CD4-positive, alpha-beta memory T cell (primary cell): ENCODE measurements at places on chromosomes 12 and 14.

- DNase-seq: no peak
These were observed 14.4 kb downstream of the PLEKHG7 start for GRCh38 chr12:92717202-92717601.

- DNase-seq: no peak
These were observed 309.9 kb downstream of the VRK1 start for GRCh38 chr14:97107080-97107479.

DNA sequence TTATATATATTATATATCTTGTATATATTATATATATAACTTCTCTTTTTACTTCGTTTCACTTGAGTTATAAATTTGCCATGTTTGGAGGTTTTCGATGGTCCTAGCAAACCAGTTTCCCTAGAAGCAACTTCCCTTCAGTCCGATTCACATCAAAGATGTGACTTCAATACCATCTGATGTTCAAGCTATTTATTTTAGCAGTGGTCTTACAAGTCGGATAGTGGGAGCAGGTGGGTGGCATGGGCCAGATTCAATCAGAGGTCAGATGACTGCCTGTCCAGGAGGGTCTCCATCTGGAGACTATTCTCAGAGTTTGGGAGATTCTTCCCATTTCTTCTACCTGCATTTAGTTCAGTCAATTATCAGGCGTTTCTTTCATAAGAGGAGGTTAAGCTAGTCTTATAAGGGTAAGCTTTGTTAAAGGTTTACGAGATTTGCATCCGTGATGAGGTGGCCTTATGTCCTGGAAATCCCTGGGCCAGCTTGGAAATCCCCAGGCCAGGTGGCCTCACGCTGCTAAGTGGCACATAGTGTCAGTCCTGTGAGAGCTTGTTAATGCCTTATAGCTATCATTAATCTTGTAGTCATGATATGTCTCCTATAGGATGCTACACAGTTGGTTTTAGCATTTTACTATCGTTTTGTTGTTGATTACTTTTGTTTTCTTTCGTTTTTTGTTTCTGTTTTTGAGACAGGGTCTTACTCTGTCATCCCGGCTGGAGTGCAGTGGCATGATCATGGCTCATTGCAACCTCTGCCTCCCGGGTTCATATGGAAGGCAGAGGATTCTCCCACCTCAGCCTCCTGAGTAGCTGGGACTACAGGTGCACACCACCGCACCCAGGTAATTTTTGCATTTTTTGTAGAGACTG lies 145.8 kb downstream of the BICD1 start:
- DNase-seq: no peak

- no peak for DNase-seq
These were observed 93.7 kb downstream of the HMGA2 start for GRCh38 chr12:65918021-65918420.

- DNase-seq: no peak
These were observed 21.8 kb downstream of the PLEKHG3 start for GRCh38 chr14:64725879-64726584.

DNA sequence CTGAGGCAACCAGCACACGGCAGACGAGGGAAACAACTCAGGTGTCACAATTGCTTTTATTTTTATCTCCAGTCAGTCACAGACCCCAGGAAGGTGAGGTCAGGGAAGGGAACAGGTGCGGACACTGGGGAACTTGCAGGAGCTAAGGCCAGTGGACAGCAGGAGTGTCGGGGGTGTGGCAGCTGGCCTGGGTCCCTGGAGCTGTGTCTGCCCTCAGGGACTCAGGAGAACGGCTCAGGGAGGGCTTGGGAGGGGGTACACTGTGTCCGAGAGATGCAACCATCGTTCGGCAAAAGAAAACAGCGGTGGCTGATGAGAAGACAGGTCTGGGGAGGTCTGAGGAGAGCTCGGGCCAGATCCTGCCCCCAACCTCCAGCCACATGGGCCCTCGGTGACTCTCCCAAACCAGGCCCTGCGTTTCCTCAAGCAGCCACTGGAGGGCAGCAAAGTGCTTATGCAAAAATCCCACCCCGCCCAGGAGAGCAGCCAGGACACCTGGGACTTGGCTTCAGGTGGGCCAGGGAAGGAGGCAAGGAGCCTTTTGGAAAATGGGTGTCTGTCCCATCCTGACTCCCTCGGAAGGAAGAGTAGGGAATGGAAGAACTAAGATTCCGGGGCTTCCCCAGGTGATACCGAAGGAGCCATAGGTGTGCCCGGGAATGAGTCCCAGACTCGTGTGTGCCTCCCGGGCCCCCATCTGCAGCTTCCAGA lies 24.1 kb upstream of the BCDIN3D start:
- DNase-seq: peak; percentile 73

GRCh38 chr14:92578511-92578910 lies 64.9 kb downstream of the RIN3 start:
- no peak for DNase-seq

DNA sequence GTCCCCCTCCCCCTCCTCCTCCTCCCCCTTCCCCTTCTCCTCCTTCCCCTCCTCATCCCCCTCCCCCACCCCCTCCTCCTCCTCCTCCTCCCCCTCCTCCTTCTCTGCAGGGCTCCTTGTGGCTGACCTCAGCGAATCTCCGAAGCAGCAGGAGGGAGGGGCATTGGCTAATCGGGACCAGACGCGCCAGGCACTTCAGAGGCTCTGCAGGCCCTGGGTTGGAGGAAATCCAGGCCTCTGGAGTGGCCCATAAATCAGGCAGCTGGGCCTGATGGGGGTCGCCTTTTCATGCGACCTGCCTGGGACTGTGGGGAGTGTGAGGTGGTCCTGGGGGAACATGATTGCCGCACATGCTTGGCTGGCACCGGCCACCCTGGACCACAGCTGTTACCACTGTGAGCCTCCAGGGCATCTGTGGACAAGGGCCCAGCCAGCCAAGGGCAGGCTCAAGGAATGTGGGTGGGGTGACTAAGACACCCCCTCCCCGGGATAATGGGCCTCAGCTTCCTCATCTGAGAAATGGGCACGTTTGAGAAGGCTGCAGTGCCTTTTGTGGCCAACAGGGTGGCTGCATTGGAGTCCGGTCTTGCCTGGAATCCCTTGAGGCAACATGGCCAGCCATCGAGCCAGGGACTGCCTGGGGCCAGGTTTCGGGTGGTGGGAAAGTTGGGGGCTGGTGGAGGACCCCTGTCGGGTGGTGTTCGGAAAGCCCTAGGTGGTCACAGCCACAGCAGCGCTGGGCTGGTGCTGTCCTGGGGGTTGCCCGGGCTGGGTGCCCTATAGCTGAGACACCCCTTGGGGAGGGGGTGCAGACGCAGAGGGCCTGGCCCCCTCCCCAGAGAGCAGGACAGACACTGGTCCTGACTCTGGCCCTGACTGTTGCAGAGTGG lies 12.0 kb downstream of the KIF26A start:
- DNase-seq: peak; percentile 33

- no peak for DNase-seq
These were observed 3.5 kb upstream of the BDKRB1 start for GRCh38 chr14:96252323-96252998.

DNA sequence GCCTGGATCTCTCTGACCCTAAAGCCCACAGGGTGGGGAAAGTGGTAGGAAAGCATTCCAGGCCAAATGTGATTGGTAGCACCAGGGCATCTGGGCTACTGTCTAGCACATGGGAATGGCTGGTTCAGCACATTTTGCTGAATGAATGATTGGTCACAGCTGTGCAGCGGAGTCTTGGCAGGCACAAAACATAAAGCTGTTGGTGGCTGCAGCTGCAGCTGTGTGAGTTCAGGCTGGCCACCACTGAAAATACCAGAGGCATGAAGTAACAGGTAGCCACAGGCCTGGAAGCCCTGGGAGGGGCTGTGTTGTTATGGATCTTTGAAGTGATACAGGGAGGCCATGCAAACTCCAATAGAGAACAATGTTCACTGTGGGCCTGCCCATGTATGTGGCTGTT lies 72.7 kb downstream of the MYRFL start:
- no peak for DNase-seq

GRCh38 chr12:104201238-104202001 lies 14.2 kb upstream of the TXNRD1 start:
- DNase-seq: peak; percentile 69

GRCh38 chr14:59274991-59275391 lies 86.5 kb downstream of the DAAM1 start:
- DNase-seq: no peak

DNA sequence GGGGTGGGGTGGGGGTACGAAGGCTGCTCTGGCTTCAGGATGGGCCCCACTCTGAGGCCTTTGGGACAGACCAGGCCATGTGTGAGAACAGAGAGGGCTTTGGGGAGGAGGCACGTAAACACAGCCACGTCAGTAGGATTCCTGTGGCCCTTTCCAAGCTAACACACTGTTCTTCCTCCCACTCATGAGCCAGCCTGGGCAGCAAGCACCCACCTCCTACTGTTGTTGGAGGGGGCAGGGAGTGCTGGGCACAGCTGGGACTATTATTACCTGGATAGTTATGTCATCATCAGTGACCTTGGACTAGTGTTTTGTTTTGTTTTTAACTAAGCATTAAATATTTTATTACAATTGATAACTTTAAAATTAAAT lies 5.3 kb downstream of the CHGA start:
- DNase-seq: no peak

DNA sequence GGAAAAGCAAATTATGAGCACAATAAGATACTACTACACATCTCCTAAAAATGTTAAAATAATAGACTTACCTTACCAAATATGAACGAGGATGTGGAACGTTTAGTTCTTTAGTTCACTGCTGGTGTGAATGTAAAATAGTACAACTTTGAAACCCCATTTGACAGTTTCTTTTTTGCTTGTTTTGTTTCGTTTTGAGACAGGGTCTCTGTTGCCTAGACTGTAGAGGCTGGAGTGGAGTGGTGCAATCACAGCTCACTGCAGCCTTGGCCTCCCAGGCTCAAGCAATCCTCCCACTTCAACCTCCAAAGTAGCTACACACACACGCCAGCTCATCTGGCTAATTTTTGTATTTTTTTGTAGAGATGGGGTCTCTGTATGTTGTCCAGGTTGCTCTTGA lies 136.4 kb upstream of the FAR2 start:
- DNase-seq: no peak
